ENCODE measurements at places on chromosomes 11 and 22.

- DNase-seq = no peak
Measured at GRCh38 chr11:128515826-128516778, 71.3 kb downstream of the ETS1 start.

DNA sequence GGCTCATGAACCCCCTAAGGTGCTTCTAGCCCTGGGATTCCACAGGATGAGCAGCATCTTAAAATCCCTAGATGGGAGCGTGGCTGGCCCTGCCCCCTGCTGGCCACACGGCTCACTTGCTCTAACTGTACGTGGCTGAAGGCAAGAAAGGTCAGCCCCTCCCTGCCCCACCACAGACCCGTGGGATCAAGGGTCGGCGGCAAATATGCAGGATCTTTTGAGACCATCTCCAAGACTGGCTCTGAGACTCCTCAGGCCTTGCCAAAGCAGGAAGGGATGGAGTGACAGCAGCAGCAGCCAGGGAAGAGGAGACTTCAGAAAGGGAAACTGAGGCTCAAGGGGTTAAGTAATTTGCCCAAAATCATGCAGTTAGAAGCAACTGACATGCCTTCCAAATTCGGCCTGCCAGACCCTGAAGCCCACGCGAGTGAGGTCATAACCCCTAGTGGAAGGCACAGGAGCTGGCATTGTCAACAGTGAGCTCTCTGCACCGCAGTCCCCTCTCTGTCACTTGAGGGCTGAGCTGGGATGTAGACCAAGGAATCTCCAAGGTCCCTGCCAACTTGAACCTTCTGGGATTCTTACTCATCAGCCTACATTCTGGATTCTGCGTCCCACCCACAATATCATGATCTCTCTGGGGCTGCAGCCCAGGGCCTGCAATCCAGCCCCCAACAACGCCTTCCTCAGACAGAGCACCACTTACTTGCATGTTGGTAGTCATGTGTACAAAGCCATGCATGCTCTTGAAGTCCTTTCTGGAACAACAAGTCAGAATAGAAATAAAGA, 31.4 kb downstream of the CREB3L1 start:
- DNase-seq = peak; percentile 80

- no peak for DNase-seq
Measured at GRCh38 chr11:58497951-58498350, 10.0 kb downstream of the OR5B21 start.

DNA sequence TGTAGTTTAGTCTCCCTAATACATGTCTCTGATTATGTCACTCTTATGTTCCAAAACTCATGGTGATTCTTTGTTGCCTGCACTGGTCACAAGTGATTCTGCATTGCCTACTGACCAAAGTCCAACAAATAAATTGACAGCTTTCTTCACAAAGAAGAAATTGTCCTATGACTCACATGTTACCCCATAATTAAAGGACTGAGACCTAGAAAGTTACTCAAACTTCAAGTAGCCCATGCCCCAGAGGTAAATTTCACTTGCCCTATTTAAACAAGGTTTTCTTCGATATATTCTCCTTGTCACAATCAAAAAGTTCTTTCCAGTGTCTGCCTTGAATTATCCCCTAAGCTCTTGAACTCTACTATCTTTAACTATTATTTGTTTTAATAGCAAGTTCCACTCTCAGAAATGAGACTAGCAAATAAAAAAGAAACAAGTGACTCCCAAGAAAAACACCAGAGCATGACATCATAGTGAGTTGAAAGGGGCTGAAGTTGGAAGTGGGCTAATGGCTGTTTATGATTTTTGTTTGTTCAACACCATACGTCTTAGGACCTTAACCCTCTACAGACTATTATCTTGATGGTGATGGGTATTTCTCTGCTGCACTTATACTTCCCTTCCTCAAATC, 94.5 kb upstream of the BLID start:
- no peak for DNase-seq

- DNase-seq = no peak
Measured at GRCh38 chr11:12209096-12209495, 98.7 kb downstream of the MICAL2 start.

- DNase-seq = no peak
Measured at GRCh38 chr11:110958216-110958615, 246.0 kb upstream of the ARHGAP20 start.

DNA sequence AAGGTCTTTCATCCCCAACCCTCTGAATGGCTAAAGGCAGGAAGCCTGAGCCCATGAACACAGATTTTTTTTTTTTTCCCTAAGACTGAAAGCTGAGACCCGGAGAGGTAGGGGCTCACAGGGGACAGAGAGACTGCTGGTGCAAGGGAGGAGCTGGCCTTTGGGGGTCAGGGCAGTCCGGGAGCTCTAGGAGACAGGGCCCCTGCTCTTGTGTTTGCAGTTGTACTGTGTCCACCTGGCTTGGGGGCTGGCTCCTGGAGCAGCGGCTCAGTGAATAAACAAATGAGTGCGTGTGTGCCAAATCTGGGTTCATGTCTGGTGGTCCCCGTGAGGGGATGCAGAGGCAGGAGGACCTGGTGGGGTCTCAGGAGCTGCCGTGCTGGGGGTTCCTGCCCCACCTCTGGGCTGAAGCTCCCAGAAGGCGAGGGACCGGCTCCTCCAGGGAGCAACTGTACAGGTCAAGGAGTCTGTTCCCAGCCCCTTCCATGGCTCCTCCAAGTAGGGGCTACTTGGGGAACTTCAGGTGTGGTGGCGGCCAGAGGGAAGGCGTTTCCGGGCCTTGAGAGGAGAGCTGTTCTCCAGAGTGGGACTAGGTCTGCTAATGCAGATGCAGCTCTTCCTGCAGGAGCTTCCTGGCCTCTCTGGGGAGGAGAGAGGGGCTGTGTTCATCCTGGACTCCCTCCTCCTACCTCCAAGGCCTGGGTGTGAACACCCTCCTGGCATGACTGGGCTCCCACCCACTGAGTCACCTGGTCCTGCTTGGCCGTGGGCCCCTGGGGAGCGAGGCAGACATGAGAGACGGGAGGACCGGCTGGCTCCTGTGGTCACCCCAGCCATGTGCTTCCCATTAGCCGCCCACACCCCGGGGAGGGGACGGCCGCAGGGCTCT, 57.6 kb downstream of the FBXO7 start:
- DNase-seq = no peak

GRCh38 chr11:59097113-59097708, 9.8 kb upstream of the FAM111B start:
- peak; percentile 63 for DNase-seq

GRCh38 chr11:2474059-2474901, 29.5 kb downstream of the KCNQ1 start:
- DNase-seq = no peak

DNA sequence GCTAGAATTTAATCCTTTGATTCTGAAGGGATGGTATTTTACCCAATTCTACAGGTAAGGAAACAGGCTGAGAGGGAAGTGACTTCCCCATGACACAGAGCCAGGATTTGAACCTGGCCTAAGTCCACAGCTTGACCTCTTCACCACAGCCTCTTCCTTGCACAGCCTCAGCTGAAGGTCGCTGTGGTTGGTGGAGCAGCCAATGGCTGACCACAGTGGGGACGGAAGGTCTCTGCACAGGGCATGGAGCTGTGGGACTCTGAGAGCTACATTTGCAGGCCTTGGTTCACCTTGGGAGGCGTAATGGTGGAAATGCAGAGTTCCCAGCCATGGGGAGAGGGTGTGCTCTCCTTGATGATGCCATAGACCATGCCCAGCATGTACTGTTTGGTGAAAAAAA, 295.0 kb downstream of the DDX10 start:
- DNase-seq = no peak

All from stimulated activated naive CD8-positive, alpha-beta T cell treated with anti-CD3 and anti-CD28 coated beads, Interleukin-15, Interleukin-2, amounts not matched to agents 100 U/mL and 50 U/mL, for 24 hours (primary cell).